Stimulated activated CD4-positive, alpha-beta T cell treated with anti-CD3 and anti-CD28 coated beads, TNF-alpha, amount 100 ng/mL, for 1 hour (primary cell): ENCODE measurements at places on chromosomes 12 and 14.

DNA sequence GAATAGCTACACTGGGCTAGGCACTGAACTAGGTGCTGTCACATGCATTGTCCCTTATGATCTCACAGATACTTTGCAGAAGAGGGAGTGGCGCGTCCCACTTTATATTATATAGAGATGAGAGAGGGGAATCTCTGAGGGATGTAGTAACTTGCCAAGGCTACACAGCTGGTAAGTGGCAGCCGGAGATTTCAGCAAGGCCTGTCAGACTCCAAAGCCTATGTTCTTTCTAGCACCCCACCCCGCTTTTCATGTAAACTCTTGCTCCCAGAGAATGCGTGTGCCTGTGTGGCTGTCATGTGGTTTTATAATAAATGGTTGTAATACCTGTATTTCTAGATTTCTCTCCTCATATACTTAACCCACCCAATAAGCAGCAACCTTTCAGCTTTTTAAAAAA, 39.1 kb downstream of the WDR20 start:
- DNase-seq = no peak

DNA sequence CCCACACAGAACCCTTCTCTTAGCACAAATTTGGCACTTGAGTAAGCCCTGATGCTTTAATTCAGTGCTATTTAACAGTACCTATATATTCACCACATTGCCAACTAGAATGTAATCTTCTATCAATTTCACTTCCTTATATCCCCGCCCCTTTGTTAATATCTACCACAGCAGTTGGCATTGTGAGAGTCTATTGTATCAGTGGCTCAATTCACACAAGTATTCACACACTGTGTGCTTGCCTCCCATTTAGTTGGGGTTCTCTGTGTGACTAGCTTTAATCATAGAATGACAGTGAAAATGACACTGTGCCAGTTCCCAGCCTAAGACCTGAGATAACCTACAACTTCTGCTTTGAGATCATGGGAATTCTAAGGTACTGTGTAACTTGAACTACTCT, 103.1 kb downstream of the SEC23A start:
- DNase-seq = no peak

DNA sequence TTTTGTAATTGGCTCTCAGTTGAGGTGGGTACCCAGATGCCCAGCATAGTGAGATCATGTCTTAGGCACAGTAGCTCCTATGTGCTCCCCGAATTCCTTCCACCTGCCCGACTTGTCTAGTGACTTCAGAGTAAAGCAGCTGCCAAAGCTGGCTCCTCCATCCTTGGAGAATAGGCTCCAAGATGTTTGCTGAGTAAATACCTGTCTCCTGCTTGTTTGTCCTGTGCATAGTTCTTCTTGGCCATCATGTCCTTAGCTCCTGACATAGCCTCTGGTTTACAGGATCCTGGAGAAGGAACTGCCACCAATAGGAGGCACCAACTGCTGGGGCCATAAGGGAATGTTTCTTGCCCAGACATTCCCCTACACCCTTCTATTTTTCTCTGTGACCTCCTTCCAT, 52.6 kb upstream of the CISTR start:
- DNase-seq = no peak

DNA sequence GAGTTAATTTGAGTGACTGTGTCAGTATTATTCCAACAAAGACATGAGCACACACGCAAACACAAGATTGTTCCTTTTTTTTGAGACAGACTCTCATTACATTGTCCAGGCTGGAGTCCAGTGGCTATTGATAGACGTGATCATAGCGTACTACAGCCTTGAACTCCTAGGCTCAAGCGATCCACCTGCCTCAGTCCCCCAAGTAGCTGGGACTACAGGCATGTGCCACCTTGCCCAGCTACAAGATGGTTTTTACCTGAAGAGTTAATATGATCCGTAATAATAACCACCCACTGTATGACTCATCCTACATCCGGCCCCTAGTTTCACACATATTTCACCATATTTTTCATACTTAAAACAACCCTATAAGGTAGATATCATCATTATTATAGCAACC, 26.8 kb downstream of the BCAT1 start:
- DNase-seq = no peak
